ENCODE measurements at places on chromosomes 2 and 18.
A peak's percentile ranks its signal among the peaks of the same experiment; 100 is the strongest.

DNA sequence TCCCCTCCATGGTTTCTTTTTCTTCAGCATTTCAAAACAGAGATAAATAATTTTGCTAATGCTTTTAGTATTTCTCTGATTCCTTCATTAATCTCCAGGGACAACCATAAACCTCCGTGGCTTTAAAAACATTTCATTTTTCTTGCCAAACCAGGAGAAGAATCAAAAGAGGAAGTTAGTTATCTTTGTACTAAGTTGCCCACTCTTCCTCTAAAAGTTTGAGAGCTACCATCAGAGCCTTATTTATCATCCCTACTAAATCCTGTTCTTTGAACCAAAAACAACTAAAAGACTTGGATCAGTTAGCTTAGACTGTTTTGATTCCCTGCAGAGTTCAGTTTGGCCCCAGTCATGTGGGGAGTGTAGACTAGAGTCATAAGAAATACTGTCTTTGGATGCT lies 208.4 kb downstream of the SETBP1 start:
- no peak for DNase-seq

DNA sequence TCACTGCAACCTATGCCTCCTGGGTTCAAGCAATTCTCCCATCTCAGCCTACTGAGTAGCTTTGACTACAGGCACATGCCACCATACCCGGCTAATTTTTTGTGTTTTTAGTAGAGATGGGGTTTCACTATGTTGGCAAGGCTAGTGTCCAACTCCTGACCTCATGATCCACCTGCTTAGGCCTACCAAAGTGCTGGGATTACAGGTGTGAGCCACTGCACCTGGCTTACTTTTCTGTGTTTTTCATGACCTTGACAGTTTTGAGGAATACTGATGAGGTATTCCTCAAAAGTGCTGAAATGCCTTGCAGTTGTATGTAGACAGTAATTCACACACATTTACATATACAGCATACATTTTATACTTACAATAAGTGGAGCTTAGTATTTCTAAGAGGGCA lies 126.1 kb downstream of the PHLPP1 start:
- no peak for DNase-seq

DNA sequence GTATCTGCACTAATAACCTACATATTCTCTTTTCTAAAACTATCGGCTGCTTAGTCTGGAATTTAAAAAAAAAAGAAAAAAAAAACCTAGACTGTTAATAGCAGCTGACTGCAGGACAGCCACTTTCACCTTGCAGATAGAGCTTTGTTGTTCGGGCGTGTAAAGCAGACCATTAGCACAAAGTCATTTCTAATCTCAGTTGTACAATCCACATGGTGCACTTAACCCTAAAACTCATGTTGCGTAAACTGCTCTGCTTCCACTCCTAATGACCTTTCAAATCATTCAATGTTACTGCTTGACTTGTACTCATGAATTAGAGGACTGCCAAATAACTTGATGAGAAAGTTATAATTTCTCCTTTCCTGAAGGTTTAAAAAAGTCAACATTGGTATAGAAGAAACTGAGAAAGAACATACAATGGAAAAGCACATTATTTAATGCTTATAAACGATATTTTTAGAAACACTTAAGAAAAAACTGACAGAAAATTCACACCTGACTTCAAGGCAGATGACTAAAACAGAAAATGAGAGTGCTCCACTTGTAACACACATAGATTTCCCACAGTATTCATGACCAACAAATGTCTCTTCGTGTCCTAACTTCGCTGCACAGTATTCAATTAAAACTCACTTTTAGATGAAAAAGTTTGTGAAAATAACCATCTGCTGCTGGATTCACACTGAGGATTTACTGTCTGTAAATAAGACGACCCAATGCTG lies 2.6 kb downstream of the CDH2 start:
- no peak for DNase-seq

DNA sequence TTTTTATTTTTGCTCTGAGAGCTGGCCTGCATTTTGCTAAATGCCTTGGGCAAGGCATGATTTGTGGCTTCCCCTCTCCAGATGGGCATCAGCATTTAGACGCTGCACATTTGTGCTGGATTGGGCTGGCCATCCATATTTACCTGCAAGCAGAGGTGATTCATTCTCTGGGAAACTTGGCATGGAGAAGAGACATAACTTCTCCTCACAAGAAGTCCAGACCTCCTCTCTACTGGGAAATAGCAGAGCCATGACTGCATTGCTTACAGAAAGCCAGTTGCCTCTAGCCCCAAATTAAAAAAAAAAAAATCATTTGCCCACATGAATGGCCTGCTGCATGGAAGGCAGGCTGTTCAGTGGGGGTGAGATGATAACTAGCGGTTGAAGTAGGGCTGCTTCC lies 120.1 kb downstream of the ACTR3 start:
- no peak for DNase-seq

GRCh38 chr2:239719791-239720360 lies 305.3 kb downstream of the NDUFA10 start:
- DNase-seq, result peak; percentile 37

GRCh38 chr2:219131327-219131726 lies 29.3 kb downstream of the NHEJ1 start:
- no peak for DNase-seq

DNA sequence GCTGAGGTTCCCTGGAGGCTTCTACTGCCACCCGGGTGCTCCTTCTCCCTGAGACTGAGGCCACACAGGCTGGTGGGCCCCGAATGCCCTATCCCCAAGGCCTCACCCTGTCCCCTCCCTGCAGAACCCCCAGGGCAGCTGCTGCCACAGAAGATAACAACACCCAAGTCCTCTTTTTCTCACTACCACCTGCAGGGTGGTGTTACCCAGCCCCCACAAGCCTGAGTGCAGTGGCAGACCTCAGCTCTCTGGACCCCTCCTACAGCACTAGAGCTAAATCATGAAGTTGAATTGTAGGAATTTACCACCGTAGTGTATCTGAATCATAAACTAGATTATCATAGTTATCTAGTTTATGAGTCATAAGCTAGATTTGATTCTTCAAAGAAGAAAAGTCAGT lies 7.3 kb upstream of the CENPA start:
- no peak for DNase-seq

DNA sequence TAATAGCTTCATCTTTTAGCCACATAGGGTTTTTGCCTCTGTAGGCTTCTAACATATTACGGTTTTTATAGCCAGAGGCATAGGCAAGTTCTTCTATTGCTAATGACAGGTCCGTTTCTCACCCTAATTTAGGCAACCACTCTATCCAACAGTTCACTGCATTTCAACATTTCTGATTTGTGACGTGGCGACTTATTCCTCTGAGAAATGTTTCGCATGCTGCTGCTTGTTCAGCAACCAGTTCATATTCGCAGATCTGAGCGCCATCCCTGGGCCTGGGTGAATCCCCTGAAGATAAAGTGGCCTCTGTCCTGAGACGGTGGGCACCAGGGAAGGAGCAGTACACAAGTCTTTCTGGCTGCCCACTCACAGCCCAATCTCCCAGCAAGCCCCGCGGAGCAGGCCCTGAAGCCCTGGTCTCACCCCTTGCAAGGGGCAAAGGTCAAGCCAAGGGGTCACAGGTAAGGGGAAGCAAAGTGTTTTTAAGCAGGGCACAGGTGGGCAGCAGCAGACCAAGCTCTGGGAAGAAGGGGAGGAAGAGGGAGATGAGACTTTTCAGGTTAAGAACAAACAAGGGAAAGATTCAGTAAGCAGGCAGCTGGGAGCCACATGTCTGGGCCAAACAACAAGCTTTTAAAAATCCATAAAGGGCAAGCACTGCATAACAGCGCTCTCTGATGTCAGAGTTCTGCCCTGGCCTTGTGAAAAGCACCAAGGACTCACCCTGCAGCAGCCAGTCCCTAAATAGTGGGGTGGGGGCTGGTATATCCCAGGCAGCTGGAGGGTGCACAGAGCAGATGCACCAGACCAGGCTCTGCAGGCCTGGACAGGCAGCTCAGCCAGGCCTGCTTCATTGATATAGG lies 10.8 kb upstream of the COX7A2L start:
- no peak for DNase-seq

DNA sequence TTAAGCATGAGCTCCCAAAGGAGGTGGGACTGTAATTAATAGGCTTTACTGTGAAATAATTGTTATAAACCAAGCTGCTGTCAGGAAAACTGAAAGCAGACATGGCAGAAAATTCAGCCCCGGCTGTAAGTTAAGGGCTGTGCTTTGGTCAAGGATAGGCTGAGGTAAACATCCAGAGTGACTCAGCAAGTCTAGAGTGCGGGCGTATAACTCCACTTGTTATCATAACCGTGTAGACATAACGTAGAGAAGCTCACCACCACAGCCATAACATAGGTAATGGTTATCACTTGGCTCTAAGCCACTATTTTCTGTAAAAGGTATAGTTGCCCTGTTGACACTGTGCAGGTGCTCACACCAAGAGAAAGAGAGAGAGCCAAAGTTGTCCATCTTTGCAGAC lies 316.8 kb downstream of the DCDC2C start:
- no peak for DNase-seq

DNA sequence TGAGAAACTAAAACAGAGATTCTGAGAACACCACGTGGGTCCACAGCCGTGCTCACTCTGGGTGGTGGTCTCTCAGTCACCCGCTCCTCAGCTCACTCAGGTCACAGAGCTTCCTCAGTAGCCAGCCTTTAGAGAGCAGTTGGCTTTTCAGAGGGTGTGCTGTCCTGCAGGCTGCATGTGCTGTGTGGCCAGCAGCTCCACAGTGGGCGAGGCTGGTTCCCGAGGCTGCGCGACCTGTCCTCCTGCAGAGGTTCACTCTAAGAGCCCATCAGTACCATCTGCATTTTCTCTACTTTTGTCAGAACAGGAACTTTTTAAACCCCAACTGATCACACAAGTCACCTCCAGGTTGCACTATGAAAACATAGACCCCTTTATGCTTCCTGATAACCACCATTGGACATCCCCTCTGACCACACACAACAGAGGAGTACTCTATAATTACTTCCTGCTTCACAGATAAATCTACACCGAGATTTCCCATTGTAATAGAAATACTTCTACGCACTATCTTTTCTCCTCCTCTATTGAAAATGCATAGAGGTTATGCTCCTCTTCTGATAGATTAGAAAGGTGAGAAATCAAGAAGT lies 93.1 kb downstream of the GYPC start:
- no peak for DNase-seq

DNA sequence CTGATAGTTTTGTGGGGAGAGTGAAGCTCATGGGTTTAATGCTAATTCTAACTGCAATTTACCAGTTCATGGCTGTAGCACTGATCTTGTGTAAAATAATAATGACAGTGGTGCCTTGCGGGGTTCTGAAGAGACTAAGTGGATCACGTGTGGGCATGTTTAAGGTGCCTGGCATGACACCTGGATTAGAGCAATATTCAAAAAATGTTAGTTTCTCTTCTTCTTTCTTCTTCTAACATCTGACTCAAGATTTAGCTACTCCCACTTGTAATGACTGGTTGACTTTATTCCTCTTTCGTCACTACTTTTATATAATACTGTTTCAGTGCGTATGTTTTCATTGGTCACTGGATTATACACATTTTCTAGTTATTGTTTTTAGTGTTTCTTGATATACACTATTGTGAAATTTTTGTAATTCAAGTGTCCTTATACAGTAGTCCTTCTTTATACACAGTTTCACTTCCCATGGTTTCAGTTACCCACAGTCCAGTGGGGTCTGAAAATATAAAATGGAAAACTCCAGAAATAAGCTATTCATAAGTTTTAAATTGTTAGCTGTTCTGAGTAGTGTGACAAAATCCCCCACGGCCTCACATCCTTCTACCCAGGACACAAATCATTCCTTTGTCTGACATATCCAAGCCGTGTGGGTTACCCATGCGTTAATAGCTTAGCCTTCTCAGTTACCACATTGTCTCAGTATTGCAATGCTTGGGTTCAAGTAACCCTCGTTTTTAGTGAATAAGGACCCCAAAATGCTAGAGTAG lies 662.2 kb upstream of the CNTNAP5 start:
- no peak for DNase-seq

DNA sequence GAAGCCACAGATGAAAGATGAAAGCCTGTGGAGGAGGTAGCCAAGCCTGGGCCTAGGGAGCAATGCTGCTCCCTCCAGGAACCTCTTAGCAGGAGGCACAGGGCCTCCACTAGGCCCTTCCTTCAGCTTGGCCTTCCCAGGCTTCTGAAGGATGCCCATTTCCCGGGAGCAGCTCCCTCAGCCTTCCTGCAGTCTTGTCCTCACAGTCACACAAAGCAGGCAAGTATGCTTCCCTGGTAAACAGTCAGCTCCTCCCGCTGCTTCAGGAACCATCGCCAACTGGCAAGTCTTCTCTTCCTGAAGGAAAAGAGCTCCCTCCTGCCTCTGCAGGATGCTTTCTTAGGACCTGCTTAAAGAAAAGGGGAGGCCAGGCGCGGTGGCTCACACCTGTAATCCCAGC lies 53.2 kb downstream of the SMAD7 start:
- no peak for DNase-seq

DNA sequence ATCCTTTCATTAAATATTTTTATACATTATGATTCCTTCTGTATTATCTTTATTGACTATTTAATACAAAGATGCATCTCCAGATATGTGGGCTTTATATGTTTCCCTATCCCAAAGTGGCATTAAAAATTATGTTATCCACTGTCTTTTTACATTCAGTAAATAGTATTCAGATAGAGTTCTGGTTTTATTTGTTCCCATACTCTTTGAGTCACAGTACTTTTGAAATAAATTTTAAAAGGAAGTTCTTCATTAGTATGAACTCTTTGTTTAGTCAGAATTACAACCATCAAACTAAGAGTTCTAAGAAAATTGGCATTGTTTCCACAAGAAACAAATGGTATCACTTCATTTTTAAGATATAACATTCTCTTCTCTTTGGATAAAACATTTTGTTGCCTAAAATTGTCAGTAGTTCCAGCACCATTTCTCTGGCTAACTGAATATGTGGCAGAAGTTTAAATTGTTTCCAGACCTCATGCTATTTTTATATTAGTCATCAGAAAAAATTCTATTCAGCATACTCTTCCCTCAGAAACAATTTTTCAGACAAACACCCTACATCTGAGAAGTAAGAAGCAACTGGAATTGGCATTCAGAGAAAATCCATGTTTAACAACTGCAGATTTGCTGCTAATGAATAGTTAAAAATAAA lies 88.5 kb upstream of the COL5A2 start:
- no peak for DNase-seq
